Stimulated activated CD8-positive, alpha-beta memory T cell treated with anti-CD3 and anti-CD28 coated beads, Interleukin-15, amount 100 ng/mL, for 4 hours (primary cell): ENCODE measurements at places on chromosomes 16 and 17.
A peak's percentile ranks its signal among the peaks of the same experiment; 100 is the strongest.

DNA sequence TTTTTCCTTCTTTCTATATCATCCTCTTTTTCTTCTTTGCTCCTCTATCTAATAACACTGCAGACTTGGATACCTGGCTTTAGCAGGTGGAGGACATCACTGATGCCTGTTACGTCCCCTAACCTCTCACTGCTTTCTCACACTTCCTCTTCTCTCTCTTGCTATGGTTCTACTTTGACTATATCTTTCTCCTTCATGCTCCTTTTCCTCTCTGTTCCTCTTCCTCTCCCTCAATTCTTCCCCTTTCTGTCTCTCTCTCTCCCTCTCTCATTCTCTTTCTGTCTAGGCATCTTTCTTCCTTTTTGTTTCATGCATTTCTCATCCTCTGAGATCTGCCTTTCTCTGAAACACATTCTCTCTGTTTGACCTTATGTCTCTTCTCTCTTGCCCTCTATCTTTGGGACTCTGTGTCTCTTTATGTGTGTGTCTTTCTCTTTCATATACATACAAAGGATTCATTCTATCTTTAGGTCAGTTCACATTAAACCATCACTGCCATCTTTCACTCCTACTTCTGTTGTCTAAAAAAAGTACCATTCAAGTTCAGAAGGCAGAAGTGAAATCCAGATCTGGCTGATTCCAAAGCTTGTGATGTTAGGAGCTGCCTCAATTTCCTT, 353.7 kb downstream of the SHISA9 start:
- DNase-seq = no peak

GRCh38 chr17:550463-551180, 164.0 kb downstream of the VPS53 start:
- DNase-seq = no peak

DNA sequence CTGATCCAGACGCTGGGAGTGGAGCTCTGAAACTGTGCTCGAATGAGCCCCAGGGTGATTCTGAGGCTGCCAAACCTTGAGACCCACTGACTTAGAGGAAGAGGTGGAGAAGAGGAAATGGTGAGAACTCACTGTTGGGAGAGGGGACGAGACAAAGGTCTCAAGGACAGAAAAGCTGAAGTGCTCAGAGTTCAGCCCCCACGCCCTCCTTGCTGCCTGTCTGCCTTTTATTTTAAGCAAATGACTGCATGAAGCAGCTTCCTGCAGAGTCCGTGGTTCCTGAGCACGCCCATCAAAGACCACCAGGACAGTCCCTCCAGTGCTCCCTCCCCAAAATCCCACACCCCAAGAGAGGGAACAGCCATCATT, 20.4 kb downstream of the COTL1 start:
- DNase-seq = no peak

DNA sequence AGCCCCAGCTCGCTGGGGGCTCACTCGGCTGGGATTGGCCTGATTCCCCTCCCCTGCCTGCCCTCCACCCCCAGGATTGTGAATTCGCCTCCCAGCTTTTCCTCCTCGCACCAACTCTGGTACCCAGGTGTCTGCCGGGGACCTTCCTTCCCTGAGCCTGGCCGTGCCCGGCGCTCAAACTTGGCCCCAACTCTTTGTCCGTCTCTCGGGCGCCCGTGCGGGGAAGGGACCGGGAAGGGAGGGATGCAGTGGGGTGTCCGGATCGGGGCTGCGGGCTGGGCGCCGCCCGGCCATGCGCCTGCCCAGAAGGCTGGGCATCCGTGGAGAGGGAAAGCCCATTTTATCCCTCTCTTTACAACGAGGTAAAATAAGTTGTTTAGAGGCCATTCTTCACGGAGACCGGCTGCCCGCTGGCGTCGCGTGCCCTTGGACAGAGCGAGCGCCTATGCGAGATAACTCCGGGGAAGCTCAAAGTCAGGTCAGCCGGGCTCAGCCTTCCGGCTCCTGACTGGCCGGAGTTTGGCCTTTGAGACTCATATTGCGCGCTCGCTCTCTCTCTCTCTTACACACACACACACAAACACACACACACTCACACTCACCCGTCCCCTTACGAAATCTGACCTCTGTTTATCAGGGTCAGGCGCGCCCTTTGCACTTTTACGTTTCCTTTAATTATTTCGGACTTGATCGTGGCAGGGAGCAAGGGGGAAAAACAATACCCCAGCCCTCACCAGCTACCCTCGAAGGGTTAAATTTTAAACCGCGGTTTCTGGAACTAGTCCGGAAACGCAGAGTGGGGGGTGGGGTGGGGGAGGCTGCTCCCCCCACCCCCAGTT, 774 bp upstream of the MAF start:
- no peak for DNase-seq

DNA sequence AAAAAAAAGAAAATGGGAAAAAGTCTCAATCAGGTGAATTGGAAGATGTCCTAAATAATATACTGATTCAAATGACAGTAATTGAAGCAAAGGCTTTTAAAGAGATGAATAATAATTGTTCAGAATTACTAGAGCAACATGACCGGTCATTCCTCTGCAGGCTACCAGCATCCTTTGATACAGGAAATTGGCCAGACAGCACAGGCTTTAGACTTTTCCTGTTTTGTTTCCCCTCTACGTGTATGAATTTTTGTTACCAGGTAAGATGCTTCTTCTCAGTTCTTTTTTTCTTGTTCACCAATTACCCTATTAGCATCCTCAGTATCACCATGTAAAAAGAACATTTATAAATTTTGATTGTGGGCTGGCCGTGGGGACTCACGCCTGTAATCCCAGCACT, 77.5 kb downstream of the RPGRIP1L start:
- no peak for DNase-seq

DNA sequence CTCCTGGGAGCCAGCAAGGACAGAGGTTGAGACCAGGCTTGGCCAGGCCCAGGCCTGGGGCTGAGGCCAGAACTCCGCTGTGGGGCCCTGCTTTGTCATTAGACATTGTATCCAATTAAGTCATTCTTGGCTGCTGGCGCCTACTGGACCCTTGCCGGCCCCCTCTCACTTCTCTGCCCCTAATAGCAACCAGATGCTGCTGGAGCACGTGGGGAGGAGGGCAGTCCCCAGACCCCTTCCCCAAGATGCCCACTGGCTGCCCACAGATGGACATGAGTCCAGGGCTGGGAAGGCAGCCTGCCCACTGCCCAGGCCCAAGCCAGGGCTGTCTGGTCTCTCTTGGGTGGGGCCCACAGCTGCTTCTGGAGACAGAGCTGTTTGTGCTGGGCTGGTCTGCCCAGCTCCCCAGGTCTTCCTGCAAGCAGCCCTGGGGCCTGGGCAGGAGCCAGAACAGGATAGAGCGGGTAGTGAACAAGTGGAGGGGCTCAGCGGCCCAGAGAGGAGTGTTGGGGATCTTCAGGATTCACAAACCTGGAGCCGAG, 7.8 kb downstream of the PLXDC1 start:
- no peak for DNase-seq

DNA sequence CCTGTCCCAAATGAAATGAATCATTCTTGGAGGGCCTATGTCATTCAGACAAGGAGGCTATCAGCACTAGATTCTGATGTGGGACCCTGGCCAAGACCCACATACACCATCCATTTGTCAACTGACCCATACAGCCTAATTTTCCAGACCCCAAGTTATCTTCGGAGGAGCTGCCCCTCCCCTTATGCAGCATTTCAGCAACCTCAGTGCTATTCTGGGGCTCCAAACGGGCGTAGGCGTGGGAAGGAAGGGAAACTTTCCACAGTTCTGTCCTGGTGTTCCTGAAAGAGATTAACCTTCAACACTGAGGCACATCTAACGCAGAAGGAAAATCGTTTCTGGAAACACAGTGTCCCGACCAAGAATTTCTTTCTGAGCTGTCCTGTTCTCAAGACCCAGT, 86.7 kb downstream of the MYH11 start:
- no peak for DNase-seq

DNA sequence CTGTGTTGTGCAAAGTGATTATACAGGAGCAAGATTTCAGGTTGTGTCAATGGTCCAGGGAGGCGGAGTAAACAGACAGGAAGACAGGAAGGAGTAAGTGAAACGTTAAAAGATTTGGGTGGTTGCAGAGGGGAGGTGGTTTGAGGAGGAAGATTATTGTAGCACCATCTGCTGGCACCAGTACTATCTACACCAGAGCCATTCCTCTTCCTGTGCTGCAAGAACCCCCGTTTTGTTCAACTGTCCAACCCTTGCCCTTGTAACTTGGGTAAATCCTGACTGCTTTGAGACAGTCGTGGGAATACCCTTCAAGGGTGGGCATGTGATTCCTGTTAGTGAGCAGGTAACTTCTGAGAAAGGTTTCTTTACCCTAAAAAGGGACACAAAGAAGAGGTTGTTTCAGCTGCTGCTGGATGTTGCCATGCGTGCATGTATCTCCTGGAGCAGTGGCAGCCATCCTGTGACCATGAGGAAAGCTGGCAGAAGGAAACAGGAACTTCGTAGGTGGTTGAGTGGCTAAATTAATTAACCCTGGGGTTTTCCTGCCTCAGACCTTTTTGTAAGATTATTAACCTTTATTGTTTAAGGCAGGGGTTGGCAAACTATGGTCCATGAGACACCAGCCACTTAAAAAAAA, 124.1 kb downstream of the PRKCA start:
- peak; percentile 11 for DNase-seq

GRCh38 chr16:75647112-75647491, 363 bp downstream of the KARS1 start:
- DNase-seq = no peak

DNA sequence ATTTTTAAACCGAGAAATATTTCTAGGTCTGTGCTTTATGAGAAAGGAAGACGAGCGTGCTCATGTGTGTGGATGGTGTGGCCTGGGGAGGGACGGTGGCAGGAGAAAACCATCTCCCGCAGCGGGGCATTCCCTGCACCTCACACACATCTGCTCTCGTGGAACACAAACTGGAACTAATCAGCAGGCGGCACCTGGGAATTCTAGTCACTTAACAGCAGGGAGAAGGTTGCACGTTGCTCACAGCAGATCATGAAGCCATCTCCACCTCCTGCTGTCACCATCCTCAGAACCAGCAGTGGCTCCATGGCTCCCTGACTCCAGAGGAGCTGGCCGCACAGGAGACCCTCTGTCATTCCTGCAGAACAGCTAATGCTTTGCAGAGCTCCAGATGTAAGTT, 35.2 kb downstream of the ADCY9 start:
- no peak for DNase-seq

- no peak for DNase-seq
Measured at GRCh38 chr17:40558300-40558889, 6.9 kb downstream of the CCR7 start.

- DNase-seq = no peak
Measured at GRCh38 chr16:79188115-79188738, 412.3 kb downstream of the MAF start.

GRCh38 chr17:50758524-50758923, 8.8 kb downstream of the ANKRD40CL start:
- DNase-seq = no peak

DNA sequence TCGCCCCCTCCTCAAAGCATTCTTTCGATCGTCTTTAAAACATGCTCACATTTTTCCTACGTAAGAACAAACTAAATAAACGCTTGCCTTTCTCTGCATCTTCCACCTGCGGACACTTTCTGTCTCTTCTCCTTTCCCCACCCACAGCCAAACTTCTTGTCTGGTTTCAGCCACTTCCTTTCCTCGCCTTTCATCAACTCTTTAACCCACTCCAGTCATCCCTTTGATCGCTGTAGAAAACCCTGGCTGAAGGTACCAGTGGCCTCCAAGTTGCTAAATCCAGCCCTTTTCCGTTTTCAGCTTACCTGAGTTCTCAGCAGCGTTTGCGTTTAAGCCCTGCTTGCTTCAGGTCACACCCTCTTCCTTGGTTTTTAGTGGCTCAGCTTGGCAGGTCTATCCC, 483 bp downstream of the RPA1 start:
- DNase-seq = no peak

GRCh38 chr17:14204546-14204945, 32.1 kb downstream of the CDRT15 start:
- DNase-seq = no peak

DNA sequence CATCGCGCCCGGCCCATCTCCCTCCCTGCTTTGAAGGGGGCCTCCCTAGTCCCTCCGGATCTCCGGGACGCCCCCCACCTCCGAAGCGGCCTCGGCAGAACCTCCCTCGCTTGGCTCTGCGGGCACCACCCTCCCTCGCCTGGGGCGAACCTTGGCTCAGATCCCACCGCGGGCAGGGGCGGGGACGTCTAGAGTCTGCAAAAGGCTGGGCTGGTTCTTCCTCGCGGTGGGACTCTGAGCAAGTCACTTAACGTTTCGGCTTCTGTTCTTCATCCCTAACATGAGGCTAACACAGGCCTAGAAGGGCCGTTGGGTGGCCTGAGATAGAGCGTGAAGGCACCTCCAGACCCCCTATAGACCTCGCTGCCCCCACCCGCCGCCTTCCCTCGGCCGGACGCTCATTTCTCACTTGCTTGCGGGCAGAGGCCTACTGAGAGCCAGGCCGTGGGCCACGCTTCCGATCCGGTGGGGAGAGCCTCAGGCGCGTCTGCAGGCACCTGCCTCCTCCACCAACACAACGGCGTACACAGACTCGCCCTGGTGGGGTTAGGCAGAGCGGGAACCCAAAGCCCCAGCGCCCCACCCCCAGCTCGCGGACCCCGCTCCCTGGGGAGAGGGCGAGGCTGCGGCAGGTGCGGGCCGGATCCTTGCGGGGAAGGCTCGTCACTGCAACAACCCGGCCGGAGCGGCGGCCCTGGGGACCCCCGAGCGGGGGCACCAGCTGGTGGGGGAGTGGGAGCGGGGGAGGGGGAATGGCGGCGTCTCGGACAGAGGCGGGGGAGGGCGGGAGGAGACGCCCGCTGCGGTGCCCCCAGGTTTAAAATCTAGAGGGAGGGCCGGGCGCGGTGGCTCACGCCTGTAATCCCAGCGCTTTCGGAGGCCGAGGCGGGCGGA, 5.4 kb downstream of the MYO1C start:
- peak; percentile 72 for DNase-seq

DNA sequence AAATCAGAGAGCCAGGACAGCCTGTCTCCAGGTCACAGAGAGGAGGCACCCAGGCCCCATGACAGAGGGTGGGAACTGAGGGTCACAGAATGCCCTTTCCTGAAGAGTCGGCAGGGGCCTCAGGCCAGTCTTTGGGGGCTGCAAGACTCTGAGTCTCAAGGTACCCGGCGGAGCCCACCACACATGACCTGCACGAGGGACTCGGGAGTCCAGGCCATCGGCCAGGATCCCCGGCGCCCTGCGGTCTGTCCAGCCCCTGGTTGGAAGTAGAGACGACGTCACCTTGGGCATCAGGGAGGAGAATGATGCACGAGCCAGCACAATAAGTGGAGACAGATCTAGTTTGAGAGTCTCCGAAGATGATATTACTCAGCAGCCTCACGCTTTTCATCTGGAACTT, 234.7 kb upstream of the SDK2 start:
- no peak for DNase-seq

DNA sequence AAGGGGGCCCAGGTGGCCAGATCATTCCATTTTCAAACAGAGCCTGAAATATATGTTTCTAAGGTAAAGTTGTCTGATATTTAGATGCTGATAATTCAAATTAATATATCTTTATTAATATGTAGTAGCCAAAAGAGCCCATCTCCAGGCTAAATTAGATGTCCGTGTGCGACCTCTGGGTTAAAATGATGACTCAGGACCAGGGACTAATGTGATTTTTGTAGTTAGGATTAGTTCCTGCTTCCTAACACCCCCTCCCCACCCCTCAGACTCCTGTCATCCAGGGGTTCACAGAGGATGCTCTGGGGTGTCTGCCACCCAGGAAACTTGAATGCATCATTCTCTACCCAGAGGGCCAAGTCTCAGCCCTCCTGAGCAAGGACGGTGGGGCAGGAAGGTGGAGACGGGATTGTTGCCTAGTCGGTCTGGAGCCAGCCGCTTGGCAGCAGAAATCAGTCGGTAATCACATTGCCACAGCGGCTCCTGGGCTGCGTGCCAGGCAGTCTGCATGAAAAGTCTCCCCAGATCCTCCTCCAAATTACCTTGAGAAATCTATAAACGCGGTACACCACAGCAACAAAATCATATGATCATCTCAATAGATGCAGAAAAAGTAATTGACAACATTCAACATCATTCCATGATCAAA, 29.8 kb downstream of the CNGB1 start:
- DNase-seq = no peak
